Hair follicle dermal papilla cell (primary cell): ENCODE measurements at places on chromosomes 7 and 10. TPM values are rescaled to one million over a fixed set of nuclear protein-coding genes. Genes with fewer than 3 reads are reported as not detected.

Gene ACTL6B
- total RNA-seq, result not detected in 2 replicates

Gene NPVF
- not detected in 2 replicates for total RNA-seq

Gene DYDC2
- not detected in 2 replicates for total RNA-seq

Gene SLC39A12
- total RNA-seq, result not detected in 2 replicates

Gene SYCE1
- total RNA-seq, result 0.12 TPM in 1 of 2 replicates, not detected in the other

Gene GNG11
- total RNA-seq, result 19.0 and 21.4 TPM in 2 replicates

Gene TMEM176B
- 0.97 and 47.9 TPM in 2 replicates for total RNA-seq

Gene TET1
- 9.2 and 14.3 TPM in 2 replicates for total RNA-seq

Gene ENO4
- total RNA-seq, result 0.97 and 1.3 TPM in 2 replicates

Gene TWIST1
- total RNA-seq, result 302 and 322 TPM in 2 replicates

Gene NPFFR1
- total RNA-seq, result not detected in 2 replicates

Gene C10orf62
- 0.49 TPM in 1 of 2 replicates, not detected in the other for total RNA-seq

Gene MAD1L1
- 56.1 and 67.5 TPM in 2 replicates for total RNA-seq

Gene WNT16
- total RNA-seq, result 5.2 and 5.7 TPM in 2 replicates

Gene TMEM130
- 0.12 and 0.49 TPM in 2 replicates for total RNA-seq

Gene DHTKD1
- 34.4 and 52.6 TPM in 2 replicates for total RNA-seq

Gene HTR5A
- not detected in 2 replicates for total RNA-seq

Gene PON1
- not detected in 2 replicates for total RNA-seq

Gene PKD2L1
- not detected in 2 replicates for total RNA-seq

Gene ARHGAP22
- total RNA-seq, result 52.6 and 55.5 TPM in 2 replicates

Gene PRLHR
- not detected in 2 replicates for total RNA-seq

Gene MBLAC1
- total RNA-seq, result 1.8 and 2.9 TPM in 2 replicates

Gene PAPOLB
- total RNA-seq, result under 0.01 and 0.16 TPM in 2 replicates

Gene NANOS1
- total RNA-seq, result 0.61 and 1.5 TPM in 2 replicates

Gene BAIAP2L1
- total RNA-seq, result 5.8 and 6.7 TPM in 2 replicates

Gene AKR1C4
- total RNA-seq, result not detected in 2 replicates

Gene VPS37D
- 3.6 and 6.2 TPM in 2 replicates for total RNA-seq

Gene DRGX
- not detected in 2 replicates for total RNA-seq

Gene STEAP4
- total RNA-seq, result 1.5 and 1.8 TPM in 2 replicates

Gene WEE2
- total RNA-seq, result under 0.01 TPM in 1 of 2 replicates, not detected in the other

Gene ATXN7L1
- 13.0 and 13.4 TPM in 2 replicates for total RNA-seq

Gene CALML3
- 0.12 TPM in 1 of 2 replicates, not detected in the other for total RNA-seq

Gene TLL2
- under 0.01 and 0.12 TPM in 2 replicates for total RNA-seq

Gene FOXK1
- total RNA-seq, result 31.8 and 31.9 TPM in 2 replicates

Gene UCMA
- not detected in 2 replicates for total RNA-seq

Gene ABCB1
- total RNA-seq, result 0.12 and 0.49 TPM in 2 replicates

Gene NEUROG3
- not detected in 2 replicates for total RNA-seq

Gene OPN1SW
- not detected in 2 replicates for total RNA-seq

Gene ELFN1
- 21.4 and 36.8 TPM in 2 replicates for total RNA-seq

Gene CUZD1
- total RNA-seq, result 0.32 TPM in 1 of 2 replicates, not detected in the other

Gene HOXA11
- not detected in 2 replicates for total RNA-seq

Gene TMEM270
- not detected in 2 replicates for total RNA-seq

Gene LRIT1
- total RNA-seq, result not detected in 2 replicates

Gene BUD31
- 47.7 and 72.7 TPM in 2 replicates for total RNA-seq

Gene ATG9B
- under 0.01 and 0.16 TPM in 2 replicates for total RNA-seq

Gene MCM10
- 0.81 and 0.85 TPM in 2 replicates for total RNA-seq

Gene FANK1
- 1.5 and 2.1 TPM in 2 replicates for total RNA-seq

Gene MYL10
- not detected in 2 replicates for total RNA-seq

Gene GNGT1
- not detected in 2 replicates for total RNA-seq

Gene HGF
- total RNA-seq, result 1.8 and 4.5 TPM in 2 replicates

Gene HECW1
- total RNA-seq, result 2.3 and 3.4 TPM in 2 replicates

Gene CTAGE8
- 0.73 and 1.6 TPM in 2 replicates for total RNA-seq

Gene RET
- total RNA-seq, result 2.4 and 4.1 TPM in 2 replicates

Gene CTBP2
- 78.2 and 95.4 TPM in 2 replicates for total RNA-seq
